Stimulated activated CD4-positive, alpha-beta T cell treated with anti-CD3 and anti-CD28 coated beads, Interleukin-2, amount 100 ng/mL, for 4 hours (primary cell): ENCODE measurements at places on chromosomes 11 and 22.

- no peak for DNase-seq
These were observed 844.3 kb upstream of the TENM4 start for GRCh38 chr11:80284946-80285785.

- no peak for DNase-seq
These were observed 679 bp upstream of the DPP3 start for GRCh38 chr11:66479394-66480116.

- no peak for DNase-seq
These were observed 30.4 kb downstream of the PAAF1 start for GRCh38 chr11:73907191-73907590.

- no peak for DNase-seq
These were observed 26.3 kb downstream of the SPA17 start for GRCh38 chr11:124700028-124700427.

- DNase-seq: no peak
These were observed 5.8 kb downstream of the PITPNB start for GRCh38 chr22:27913162-27913741.

DNA sequence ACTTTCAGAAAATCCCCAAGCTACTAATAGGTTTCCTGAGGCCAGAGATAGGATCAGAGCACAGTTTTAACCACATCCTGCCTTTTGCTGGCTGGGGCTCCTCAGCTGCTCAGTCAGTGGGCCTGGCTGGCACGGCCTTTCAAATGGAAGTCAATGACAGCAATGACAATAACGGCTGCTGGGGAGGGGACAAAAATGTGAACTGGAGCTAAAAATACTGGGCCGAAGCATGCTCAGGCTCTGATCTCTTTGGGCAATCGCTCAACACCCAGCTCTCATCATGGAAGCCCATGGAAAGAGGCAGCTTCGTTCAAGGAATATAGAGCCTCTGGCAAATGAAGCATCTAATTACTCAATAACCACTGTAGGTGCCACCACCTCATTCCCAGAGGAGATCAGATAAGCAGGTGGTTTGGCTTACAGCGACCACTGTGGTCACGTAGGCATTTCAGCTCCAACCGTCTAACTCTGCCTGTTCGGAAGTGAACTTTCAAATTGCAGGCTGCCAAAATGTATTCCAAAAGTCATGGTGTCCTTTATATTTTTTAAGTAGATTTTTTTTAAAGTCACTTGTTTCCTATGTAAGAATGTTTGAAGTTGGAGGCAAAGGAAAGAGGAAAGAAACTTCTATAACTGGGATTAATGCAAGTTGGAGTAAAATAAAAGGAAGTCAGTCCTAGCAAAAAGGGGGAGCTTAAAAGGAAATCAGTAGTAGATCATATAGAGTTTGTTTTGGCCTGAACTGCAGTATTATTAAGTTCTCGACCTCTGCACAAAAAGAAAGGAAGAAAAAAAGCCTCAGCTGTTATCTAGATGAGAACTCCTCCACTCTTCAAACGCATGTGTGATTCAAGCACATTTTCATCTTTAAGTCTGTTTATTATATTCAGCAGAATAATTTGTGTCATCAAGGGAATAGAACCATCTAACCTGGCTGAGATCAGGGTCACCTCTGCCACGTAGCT lies 14.1 kb downstream of the WT1 start:
- DNase-seq: no peak

- DNase-seq: no peak
These were observed 31.5 kb downstream of the CD44 start for GRCh38 chr11:35170503-35170902.

DNA sequence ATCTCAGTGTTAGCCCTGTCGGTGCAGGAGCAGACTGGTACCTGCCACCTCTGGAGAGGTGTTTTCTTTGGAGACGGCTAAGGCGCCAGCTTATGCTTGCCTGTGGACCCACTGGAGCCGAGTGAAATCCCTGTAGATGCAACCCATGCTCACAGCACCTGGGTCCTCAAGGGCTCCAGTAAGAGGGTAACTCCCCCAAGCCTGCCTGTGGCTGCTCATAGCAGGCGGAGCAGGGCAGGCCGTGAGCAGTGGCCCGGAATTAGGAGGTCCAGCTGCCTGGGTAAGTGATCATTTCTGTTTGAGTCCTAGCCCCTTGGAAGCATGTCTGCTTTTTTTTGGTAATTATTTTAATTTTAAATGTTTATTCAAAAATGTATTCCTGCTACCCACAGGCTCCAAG lies 43.8 kb downstream of the NAT10 start:
- DNase-seq: no peak

GRCh38 chr22:30198152-30198825 lies 48.3 kb downstream of the LIF start:
- no peak for DNase-seq

- no peak for DNase-seq
These were observed 62.5 kb downstream of the FAM76B start for GRCh38 chr11:95727111-95727510.

GRCh38 chr22:36253523-36254490 lies 874 bp downstream of the APOL1 start:
- peak; percentile 62 for DNase-seq

DNA sequence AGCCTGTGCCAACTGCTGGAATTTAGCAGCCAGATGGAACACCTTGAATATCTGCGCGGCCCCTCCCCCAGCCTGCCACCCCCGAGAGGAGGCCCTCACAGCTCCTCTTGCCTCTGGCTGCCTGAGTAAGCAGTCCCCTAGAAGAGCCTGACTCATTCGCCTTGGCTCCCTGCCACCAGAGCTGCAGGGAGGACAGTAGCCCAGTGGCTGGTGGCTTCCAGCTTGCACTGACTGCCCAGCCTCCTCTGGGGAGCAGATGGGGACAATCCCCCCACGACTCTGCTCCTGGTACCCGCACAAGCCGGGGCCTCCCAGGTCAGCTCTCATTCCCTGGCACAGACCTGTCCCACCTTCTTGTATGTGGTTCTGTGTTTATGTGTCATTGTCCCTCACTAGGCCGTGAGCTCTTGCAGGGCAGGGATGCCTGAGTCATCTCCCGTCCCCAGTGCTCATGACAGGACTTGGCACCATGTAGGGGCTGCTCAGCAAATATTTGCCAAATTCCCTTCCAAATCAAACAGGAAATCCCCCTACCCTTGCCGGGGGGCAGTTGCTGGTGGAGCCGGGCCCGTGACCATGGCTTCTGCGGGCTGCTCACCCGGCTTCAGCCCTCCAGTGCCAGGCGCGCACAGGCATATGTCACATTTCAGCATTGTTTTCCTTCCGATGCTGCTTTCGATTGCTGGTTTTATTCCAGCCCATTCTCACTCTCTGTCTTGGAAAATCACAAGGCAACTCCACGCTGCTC lies 43.6 kb downstream of the CACNG2 start:
- peak; percentile 17 for DNase-seq
